Adrenal gland (tissue), 19 donors: ENCODE measurements at places on chromosomes 7 and 10.

DNA sequence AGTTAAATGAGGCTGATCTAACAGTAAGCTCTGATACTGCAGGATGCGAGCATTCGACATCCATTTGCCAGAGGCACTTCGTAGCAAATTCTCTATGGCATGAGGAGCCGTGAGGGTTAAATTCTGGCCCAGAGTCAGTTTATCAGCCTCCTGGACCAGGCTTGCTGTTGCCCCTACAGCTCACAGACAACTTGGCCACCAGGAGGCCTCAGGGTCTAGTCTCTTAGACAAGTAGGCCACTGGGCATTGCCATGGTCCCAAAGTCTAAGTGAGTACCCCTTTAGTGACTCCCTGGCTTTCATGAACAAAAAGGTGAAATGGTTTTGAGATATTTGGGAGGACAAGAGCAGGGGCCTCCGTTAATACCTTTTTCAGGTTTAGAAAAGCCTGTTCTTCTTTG is 178.0 kb upstream of the MBL2 start:
- H3K27ac ChIP-seq = no peak overlapping the region
- H3K4me1 ChIP-seq = no peaks in the 10 kb centered on the region
- DNase-seq = no peak
- no peaks in the 10 kb centered on the region for H3K36me3 ChIP-seq
- H3K27me3 ChIP-seq = no peaks in the 10 kb centered on the region
- no peak overlapping the region for H3K4me3 ChIP-seq

DNA sequence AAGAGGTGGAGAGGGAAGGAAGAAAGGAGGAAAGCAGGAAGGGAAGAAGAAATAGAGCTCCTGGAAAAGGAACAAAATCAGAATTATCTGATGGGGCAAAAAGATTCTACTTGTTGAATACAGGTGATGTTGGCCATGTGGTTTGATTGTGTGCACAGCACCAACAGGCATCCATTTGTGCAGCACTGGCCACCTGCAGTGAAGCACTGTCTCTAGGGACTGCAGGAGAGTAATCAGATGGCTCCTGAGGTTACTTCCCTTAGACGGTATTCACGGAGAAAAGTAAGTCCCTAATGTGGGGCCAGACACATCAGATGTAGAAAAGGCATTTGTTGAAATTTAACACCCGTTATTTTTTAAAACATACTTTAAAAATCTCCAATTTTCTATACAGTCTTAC is 135.3 kb upstream of the VIPR2 start:
- no peaks in the 10 kb centered on the region for H3K36me3 ChIP-seq
- no peak overlapping the region for H3K4me3 ChIP-seq
- peaks cover 8% of the 10 kb centered on the region for H3K27me3 ChIP-seq
- H3K27ac ChIP-seq = no peak overlapping the region
- no peaks in the 10 kb centered on the region for H3K4me1 ChIP-seq

- no peak overlapping the region for H3K27ac ChIP-seq
- no peak overlapping the region for H3K4me3 ChIP-seq
- H3K27me3 ChIP-seq = no peaks in the 10 kb centered on the region
Observed at GRCh38 chr10:119279441-119279840, 72.1 kb downstream of the GRK5 start.

- H3K4me1 ChIP-seq = peaks cover 10% of the 10 kb centered on the region
- H3K36me3 ChIP-seq = no peaks in the 10 kb centered on the region
- no peak overlapping the region for H3K27ac ChIP-seq
- no peak overlapping the region for H3K4me3 ChIP-seq
- H3K27me3 ChIP-seq = no peaks in the 10 kb centered on the region
- DNase-seq = no peak
Observed at GRCh38 chr10:119539359-119539825, 3.1 kb downstream of the RGS10 start.

GRCh38 chr7:150368096-150368883 is at the start of gene REPIN1:
Gene REPIN1 (plus strand): TSS chr7:150368822. CDS start chr7:150369712, 890 bp downstream.
- H3K4me3 ChIP-seq = peak within 1 kb of the TSS; percentile 63
- H3K36me3 ChIP-seq = peaks cover 27% of the 10 kb centered on the region
- H3K27ac ChIP-seq = peak within 1 kb of the TSS; percentile 97
- peak; percentile 97 for DNase-seq
- H3K4me1 ChIP-seq = peaks cover 28% of the 10 kb centered on the region

- no peaks in the 10 kb centered on the region for H3K36me3 ChIP-seq
- peaks cover 3% of the 10 kb centered on the region for H3K4me1 ChIP-seq
- H3K4me3 ChIP-seq = no peak overlapping the region
- no peaks in the 10 kb centered on the region for H3K27me3 ChIP-seq
- no peak overlapping the region for H3K27ac ChIP-seq
Observed at GRCh38 chr7:100152937-100153666, 4.4 kb downstream of the LAMTOR4 start.
